ENCODE measurements at places on chromosomes 5 and 9. TPM values are rescaled to one million over a fixed set of nuclear protein-coding genes. Genes with fewer than 3 reads are reported as not detected.

SLC34A1 gene
- total RNA-seq = not detected

MAMDC2 gene
- not detected for total RNA-seq

PITX1 gene
- not detected for total RNA-seq

CD74 gene
- total RNA-seq = not detected

TENT4A gene
- total RNA-seq = 17.6 TPM

SOHLH1 gene
- not detected for total RNA-seq

GRCh38 chr5:128378632-128379031 lies 159.4 kb downstream of the FBN2 start:
- H3K36me3 ChIP-seq = no peaks in the 10 kb centered on the region
- H3K27me3 ChIP-seq = no peaks in the 10 kb centered on the region
- H3K4me3 ChIP-seq = no peak overlapping the region
- H3K4me1 ChIP-seq = peaks cover 8% of the 10 kb centered on the region
- peak; percentile 4 for DNase-seq
- no peak overlapping the region for H3K27ac ChIP-seq

DNA sequence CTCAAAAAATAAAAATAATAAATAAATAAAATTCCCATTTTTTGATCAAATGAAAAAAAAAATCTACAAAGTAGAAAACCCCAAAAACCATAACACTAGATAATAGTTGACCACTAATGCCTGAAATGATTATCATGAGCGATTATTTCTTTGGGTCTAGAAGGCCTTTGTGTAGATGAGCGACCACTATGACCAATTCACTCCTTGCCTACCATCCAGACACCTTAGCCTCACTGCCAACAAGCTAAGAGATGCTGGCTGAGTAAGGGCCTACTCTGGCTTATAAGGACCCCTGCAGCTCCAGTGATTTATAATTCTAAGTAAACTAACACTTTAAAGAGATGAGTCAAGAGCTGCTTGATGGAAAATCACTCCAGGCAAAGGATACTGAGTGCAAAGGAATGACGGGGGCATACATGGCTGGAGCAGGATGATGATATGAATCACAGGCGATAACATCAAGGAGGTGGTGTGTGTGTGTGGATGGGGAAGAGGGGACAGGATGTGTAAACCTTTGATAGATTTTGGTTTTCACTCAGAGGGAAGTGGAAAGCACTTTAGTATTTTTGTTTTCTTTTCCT lies 4.8 kb upstream of the F2RL1 start:
- peak overlapping the region; percentile 32 for H3K27ac ChIP-seq
- no peaks in the 10 kb centered on the region for H3K36me3 ChIP-seq
- H3K27me3 ChIP-seq = no peaks in the 10 kb centered on the region

- no peaks in the 10 kb centered on the region for H3K36me3 ChIP-seq
- no peaks in the 10 kb centered on the region for H3K4me1 ChIP-seq
- H3K27me3 ChIP-seq = peaks cover 13% of the 10 kb centered on the region
- H3K4me3 ChIP-seq = no peak overlapping the region
Measured at GRCh38 chr5:107514305-107514704, 156.4 kb downstream of the EFNA5 start.

- peak overlapping the region; percentile 4 for H3K4me3 ChIP-seq
- no peaks in the 10 kb centered on the region for H3K36me3 ChIP-seq
- H3K27me3 ChIP-seq = no peaks in the 10 kb centered on the region
- peak; percentile 56 for DNase-seq
- peak overlapping the region; percentile 39 for H3K27ac ChIP-seq
Measured at GRCh38 chr5:132414634-132415378, 45.3 kb downstream of the SLC22A5 start.

- no peaks in the 10 kb centered on the region for H3K36me3 ChIP-seq
- no peak overlapping the region for H3K27ac ChIP-seq
- H3K4me3 ChIP-seq = no peak overlapping the region
- peaks cover 10% of the 10 kb centered on the region for H3K4me1 ChIP-seq
Measured at GRCh38 chr9:134486143-134486591, 155.4 kb upstream of the COL5A1 start.

DNA sequence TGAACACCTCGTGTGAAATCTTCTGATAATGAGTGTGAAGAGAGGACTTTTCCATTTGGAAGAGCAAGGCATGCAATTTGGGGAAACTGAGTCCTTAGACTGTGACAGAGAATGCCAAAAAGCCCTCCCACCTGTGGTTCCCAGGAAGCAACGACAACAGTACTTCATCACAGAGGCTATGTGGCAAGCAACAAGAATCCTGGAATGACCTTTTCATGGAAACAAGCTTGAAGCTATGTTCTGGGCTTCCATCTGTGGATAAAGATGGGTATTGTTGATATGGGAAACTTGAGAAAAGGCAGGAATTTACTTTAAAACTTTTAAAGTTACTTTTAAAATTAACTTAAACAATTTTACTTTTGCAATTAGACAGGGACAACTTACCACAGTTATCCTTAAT lies 131.2 kb upstream of the ANKH start:
- DNase-seq = peak; percentile 36
- no peaks in the 10 kb centered on the region for H3K36me3 ChIP-seq
- no peaks in the 10 kb centered on the region for H3K27me3 ChIP-seq
- H3K27ac ChIP-seq = no peak overlapping the region

GRCh38 chr9:110971705-110972104 lies 66.6 kb downstream of the LPAR1 start:
- peaks cover 7% of the 10 kb centered on the region for H3K36me3 ChIP-seq
- no peak overlapping the region for H3K4me3 ChIP-seq
- no peak overlapping the region for H3K27ac ChIP-seq
- H3K4me1 ChIP-seq = peaks cover 50% of the 10 kb centered on the region
- no peaks in the 10 kb centered on the region for H3K27me3 ChIP-seq

DNA sequence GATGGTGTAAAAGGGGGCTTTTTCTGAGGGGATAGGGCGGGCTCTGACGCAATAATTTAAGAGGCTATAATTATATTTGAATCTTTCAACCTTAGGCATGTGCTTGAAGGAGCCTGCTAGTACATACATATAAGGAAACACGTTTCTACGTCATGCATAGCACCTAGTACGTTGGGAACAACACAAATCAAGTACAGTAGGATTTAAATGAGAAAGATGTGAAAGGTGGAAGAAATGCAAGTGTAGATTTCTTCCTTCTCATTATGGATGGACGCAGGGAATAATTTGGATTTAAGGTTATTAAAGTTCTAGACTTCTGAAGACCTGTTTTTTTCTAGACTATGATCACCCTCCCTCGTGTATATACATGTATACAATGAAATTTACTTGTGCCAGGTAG lies 927 bp upstream of the CDO1 start:
- H3K4me1 ChIP-seq = no peaks in the 10 kb centered on the region
- H3K36me3 ChIP-seq = no peaks in the 10 kb centered on the region
- no peak for DNase-seq
- H3K27me3 ChIP-seq = peaks cover 16% of the 10 kb centered on the region
- H3K27ac ChIP-seq = no peak overlapping the region

- H3K27ac ChIP-seq = no peak overlapping the region
- DNase-seq = no peak
- H3K27me3 ChIP-seq = no peaks in the 10 kb centered on the region
- H3K4me3 ChIP-seq = no peak overlapping the region
Measured at GRCh38 chr9:115195912-115196311, 78.0 kb upstream of the TNC start.

- no peaks in the 10 kb centered on the region for H3K36me3 ChIP-seq
- peaks cover 15% of the 10 kb centered on the region for H3K4me1 ChIP-seq
- no peak overlapping the region for H3K4me3 ChIP-seq
- no peaks in the 10 kb centered on the region for H3K27me3 ChIP-seq
Measured at GRCh38 chr5:75460942-75461610, 50.4 kb downstream of the CERT1 start.

DNA sequence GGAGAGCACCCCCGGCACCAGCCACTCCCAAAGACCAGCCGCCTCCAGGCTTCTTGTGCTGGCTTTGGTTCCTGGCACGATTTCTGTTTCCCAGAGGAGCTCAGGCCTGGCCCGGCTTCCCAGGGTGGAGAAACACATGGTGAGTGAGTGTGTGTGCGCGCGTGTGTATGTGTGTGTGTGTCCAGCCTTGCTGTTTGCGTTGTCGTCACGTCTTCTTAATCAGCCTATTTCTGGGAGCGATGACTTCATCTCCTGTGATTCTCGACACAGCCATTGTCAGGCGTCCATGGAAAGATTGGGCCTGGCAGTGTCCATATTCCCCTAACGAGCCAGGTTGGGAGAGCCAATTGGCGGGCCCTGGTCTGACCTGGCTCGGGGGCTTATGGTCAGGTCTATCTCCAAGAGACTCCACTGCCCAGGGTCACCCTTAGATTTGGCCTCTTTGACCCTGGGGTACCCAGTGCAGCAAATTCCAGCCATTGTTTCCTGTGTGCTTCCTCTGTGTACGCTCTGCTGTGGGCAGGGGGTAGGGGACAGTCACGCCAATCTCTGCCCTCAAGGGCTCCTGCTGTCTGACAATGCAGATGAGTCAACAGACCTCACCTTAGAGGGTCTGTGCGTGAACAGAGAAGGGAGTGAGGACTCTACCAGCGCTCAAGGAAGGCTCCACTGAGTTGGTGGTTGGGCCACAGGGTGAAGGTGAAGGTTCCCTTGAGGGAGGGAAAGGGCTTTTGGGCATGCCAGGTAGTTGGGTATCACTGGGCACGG lies 73.8 kb downstream of the DAB2IP start:
- H3K27ac ChIP-seq = peak overlapping the region; percentile 56
- peaks cover 19% of the 10 kb centered on the region for H3K4me1 ChIP-seq
- no peaks in the 10 kb centered on the region for H3K36me3 ChIP-seq
